Activated B cell treated with CpG ODN at 0.5 μM for 24 hours (primary cell): ENCODE measurements at places on chromosomes 6 and 20. TPM values are rescaled to one million over a fixed set of nuclear protein-coding genes. Genes with fewer than 3 reads are reported as not detected.

The GNRH2 gene
- 0.75 TPM in 1 of 2 replicates, not detected in the other for total RNA-seq

The BPIFA1 gene
- not detected in 2 replicates for total RNA-seq

The MLN gene
- not detected in 2 replicates for total RNA-seq

The ULBP3 gene
- 0.46 and 0.80 TPM in 2 replicates for total RNA-seq

The TP53TG5 gene
- not detected in 2 replicates for total RNA-seq

- no peak for DNase-seq
These were observed at the start of gene WFDC10B for GRCh38 chr20:45704969-45705637. TSS of gene WFDC10B (minus strand) at chr20:45705019. CDS start at chr20:45685992, 19,027 bp downstream.

DNA sequence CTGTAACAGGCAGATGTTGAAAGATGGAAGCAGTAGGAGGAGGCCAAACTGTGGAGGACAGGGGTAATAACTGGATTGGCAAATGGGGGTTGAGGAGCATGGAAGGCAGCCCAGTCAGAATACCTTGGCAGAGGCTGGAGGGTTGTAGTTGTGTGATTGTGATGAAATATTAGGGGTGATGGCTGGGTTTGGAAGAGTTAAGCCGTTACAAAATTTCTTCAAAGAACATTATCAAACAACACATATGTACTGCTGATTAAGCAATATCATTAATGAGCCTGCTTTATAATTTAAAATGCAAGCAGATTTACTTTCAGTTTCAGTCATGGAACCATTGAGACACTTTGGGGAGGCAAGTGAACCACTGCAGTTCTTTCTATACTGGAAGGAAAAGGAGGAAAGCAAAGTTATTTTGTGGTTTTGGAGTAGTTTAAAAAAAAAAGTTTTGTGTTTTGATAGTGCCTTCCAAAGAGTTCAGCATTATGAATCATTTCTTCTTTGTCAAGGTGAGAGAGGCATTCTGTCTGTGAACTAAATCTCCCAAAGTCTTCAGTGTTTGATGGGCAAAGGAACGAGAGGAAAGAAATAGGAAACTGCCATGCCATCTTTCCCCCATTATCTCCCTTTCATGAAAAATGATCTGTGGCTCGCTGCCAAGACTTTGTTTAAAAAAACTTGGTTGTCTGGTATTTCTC, 20.7 kb downstream of the FOXO3 start:
- no peak for DNase-seq

GRCh38 chr20:51910321-51911050, 108.2 kb upstream of the SALL4 start:
- no peak for DNase-seq

- DNase-seq: no peak
These were observed 119.5 kb downstream of the SCAF8 start for GRCh38 chr6:154852687-154853086.

- DNase-seq: no peak
These were observed 13.4 kb upstream of the BNIP5 start for GRCh38 chr6:36350082-36350481.

DNA sequence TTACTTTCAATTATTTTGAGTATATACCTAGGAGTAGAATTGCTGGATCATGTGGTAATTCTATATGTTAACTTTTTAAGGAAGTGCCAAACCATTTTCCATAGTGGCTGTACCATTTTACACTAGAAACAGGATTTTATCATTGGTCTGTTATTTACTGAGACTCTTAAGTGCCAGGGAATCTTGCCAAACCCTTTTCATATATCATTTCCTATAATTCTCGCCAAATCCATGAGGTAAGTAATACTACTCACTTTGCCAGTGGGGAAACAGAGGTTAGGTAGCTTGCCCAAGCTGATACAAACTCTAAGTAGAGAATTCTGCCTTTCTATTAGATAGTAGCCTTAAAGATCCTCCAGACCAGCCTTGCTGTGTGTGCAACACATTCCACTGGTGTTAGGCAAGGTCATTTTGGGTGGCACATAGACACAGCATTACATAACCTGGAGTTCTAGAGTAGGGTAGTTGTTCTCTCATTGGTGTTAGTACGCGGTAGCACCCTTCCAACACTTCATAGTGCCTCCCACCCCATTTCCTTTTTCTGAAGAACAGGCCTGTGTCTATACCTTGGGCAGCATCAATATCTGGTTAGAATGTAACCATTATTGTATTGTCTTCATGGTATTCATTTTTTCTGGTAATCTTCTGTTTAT, 65.5 kb downstream of the ARID1B start:
- DNase-seq: no peak

- no peak for DNase-seq
These were observed 695.2 kb downstream of the PHF3 start for GRCh38 chr6:64330694-64331307.

DNA sequence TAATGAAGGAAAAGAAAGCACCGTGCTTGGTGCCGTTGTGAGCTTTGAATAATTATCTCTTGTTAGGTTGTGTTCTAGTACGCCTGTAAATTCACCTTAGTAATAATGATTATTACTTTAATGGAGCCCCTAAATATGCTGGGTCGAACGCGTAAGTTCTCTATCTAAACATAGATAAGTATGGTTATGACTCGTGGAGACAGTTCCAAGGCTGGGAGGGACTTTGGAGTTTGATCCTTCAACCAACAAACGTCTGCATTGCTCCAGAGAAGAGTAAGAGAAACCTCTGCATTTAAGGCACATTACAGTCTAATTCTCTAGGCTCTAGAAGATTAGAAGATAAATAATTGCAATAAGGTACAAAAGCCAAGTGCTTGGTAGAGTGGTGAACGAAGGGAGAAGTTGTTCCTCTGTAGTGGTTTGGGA, 514 bp downstream of the ACOT13 start:
- DNase-seq: no peak

GRCh38 chr6:161360520-161360919, 86.7 kb upstream of the AGPAT4 start:
- DNase-seq: no peak

- DNase-seq: no peak
These were observed 1.8 kb downstream of the TCF21 start for GRCh38 chr6:133890711-133891148.

GRCh38 chr6:146871611-146872425, 273.0 kb downstream of the ADGB start:
- DNase-seq: no peak

- DNase-seq: no peak
These were observed 260.7 kb upstream of the MAN1A1 start for GRCh38 chr6:119610265-119610664.

GRCh38 chr6:98560841-98561240, 273.5 kb upstream of the POU3F2 start:
- no peak for DNase-seq

GRCh38 chr20:40232756-40233155, 456.3 kb downstream of the MAFB start:
- no peak for DNase-seq
